ENCODE measurements at places on chromosomes 2 and 18.

GRCh38 chr2:215841175-215841816, 172.1 kb downstream of the MREG start:
- no peak for DNase-seq

DNA sequence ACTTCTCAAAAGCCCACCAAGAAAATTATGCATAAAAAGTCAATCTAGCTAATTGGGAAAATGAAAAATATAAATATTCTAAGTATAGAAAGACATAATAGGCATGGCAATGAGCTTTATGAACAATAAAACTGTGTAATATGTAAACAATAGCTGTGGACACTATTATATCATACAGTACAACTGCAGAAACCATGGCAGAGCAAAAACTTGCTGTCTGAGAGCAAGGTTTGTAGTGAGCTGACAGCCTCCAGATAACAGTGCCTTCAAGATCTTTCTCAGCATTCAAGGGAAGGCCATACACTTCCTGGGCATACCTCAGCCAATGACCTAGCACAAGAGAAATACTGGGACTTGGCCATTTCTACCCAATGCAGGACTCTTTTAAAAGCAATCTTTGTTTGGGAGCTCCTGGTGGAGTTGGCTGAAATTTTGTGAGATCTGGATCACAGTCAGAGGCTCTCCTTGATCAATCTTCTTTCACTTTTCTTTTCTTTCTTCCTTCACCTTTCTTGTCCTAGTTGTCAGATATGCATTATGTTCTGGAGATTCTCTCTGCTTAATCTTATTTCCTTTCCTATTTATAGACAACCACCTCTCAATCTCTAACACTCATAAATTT, 427.2 kb upstream of the UBE2E3 start:
- no peak for DNase-seq

DNA sequence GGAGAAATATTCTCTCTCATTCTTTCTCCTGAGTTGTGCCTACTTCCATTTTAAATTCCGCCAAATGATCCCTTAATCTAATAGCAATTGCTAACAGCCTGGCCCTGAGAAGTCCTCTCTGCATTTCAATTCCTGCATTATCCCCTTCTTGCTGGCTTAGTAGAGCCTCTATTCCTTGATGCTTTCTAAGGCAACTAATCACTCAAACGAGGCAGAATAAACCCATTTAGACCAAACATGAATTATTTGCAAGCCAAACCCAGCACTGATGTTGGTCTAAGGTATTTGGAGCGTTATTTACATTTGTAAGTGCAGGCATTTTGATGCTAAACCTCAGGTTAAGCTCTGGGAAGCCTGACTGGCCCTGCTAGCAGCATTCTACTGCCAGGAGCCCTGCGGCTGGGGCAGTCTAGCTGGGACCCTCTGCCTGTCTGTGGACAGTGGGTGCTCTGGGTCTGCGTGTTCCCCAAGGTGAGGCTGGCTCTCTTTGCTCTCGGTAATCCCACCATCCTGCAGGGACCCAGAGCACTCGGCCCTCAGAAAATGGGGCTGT, 173.1 kb upstream of the HS6ST1 start:
- no peak for DNase-seq

DNA sequence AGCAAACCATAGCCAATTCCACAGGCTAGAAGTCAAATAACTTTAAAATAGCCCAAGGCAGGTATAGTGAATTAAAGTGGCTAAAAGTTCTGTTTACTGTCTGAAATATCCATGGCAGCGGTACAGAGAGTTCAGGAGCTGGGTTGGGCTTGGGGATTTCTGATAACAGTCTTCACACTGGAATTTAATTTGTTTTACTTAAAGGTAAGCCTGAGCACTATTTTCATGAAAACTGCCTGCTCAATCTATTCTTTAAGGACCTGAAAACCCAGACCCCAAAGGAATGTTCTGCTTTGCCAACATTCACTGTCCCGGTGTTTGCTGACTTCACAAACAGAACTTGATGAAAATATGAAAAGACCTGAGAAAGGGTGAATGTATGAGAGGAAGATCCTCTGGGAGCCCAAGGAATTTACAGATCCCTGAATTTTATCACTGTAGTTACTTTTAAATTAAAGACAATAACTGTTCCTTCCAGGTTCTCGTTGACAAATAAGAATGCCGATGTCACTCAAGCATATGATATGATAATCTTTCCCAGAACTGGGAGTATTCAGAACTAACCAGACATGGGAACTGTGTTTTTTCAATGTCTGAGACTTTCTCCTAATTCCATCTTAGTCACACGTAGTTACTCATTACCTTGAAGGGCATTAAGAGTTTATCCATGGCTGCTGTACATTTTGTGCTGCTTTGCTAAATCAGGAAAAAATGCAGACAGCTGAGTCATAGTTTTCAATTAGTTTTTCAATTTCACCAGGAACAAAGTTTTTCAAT, 28.3 kb upstream of the ITGB6 start:
- DNase-seq: peak; percentile 92

DNA sequence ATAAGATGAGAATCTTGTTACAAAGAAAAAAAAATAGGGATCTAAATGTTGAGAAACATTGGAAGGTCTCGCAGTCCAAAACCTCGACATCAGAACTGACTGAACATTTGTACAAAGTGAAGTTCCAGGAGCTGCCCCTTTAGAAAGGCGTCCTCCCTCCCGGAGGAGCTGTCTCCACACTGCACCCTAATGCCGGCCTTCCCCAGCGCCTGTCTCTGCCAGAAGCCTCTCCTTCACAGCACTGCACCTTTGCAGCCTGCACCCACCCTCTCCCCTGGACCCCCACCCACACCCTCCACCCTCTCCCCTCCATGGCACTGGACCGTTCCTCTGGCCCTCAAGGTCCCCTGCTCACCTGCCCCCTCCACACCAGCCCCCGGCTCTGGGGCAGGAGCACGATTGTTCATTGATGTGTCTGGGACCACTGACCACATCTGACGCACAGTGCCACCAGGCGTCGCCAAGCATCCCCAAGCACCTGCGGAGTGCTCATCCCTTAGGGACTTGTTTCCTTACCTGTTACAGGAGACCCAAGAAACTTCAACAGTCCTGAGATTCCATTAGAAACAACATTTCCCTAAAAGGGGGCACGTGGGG, 90.3 kb upstream of the SNTG2 start:
- no peak for DNase-seq

- DNase-seq: no peak
Measured at GRCh38 chr2:136098441-136098840, 19.5 kb downstream of the CXCR4 start.

- DNase-seq: peak; percentile 45
Measured at GRCh38 chr2:27960237-27960912, 69.8 kb downstream of the BABAM2 start.

DNA sequence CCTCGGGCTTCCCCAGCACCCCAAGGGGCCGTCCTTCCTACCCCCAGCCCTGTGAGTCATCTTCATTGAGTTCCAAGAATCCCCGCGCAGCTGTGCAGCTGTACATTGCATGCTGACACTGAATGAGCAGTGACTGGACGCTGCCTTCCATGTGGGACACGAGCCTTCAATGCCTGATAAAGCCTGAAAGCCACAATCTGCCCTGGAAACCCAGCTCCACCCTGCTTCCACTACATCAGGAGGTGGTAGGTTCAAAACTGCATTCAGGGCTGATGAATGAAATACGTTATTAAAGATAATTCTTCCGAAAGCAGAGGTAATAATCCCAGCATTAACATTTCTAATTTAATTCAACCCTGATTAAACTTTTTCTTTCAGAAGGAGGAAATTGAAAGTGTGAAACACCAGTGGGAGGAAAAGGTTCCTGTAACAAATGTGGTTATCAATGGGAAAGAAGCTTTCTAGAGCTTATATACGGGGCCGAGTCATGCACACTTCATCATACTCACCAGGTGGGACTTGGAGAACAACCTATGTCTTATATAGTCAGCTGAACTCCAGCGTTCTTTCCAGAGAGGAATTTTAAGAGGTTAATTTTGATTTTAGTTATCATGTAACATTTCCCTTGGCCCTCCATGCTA, 360.1 kb downstream of the LPIN1 start:
- peak; percentile 96 for DNase-seq

- peak; percentile 65 for DNase-seq
Measured at GRCh38 chr18:34729264-34729663, 19.2 kb downstream of the DTNA start.

GRCh38 chr2:26613241-26614215, 27.6 kb downstream of the CIB4 start:
- DNase-seq: no peak

DNA sequence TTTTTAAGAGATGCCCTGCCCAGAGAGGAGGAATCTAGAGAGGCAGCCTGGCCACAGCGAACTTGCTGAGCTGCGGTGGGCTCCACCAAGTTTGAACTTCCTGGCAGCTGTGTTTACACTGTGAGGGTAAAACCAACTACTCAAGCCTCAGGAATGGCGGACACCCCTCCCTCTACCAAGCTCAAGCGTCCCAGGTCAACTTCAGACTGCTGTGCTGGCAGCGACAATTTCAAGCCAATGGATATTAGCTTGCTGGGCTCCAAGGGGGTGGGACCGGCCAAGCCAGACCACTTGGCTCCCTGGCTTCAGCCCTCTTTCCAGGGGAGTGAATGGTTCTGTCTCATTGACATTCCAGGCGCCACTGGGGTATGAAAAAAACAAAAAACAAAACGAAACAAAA, 289.4 kb downstream of the KCNS3 start:
- DNase-seq: peak; percentile 16

DNA sequence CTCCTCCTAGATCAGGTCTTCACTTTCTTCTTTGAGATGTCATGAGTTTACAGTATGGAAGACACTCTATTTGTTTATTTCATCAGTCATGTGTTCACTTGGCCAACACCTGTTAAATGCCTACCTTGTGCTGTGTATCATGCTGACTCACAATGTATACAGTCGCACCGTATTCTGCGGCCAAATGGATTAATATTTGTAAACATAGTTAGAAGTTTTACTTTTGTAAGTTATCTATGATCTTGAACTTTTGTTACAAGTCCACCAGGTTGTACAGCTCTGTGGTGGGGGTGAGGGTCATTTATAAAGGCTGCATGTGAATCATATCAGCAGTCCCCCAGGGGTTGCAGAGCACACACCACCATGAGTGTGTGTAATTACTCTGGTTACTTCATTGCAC, 408.7 kb upstream of the NRP2 start:
- peak; percentile 72 for DNase-seq

- DNase-seq: no peak
Measured at GRCh38 chr2:238657132-238658053, 190.5 kb upstream of the TWIST2 start.

DNA sequence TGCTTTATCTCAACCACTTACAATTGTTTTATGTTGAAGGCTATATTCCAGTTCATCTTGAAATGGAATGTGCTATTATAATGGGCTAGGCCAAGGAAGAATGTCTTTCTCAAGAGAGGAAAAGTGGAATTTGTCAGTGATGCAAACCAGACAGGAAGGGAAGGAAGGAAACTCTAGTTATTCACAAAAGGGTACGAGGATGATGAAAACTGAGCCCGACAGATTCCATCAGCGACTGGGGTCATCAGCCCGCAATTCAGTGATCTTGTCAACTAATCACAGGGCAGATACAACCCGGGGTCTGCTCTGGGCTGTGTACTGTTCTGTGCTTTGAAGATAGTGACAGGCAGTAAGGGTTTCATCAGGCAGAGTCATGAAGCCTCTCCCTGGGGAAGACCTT, 23.4 kb upstream of the LYPD6 start:
- no peak for DNase-seq

- DNase-seq: peak; percentile 93
Measured at GRCh38 chr2:75587954-75588587, 27.3 kb upstream of the EVA1A start.

- no peak for DNase-seq
Measured at GRCh38 chr2:196362973-196363549, 191.7 kb upstream of the STK17B start.

DNA sequence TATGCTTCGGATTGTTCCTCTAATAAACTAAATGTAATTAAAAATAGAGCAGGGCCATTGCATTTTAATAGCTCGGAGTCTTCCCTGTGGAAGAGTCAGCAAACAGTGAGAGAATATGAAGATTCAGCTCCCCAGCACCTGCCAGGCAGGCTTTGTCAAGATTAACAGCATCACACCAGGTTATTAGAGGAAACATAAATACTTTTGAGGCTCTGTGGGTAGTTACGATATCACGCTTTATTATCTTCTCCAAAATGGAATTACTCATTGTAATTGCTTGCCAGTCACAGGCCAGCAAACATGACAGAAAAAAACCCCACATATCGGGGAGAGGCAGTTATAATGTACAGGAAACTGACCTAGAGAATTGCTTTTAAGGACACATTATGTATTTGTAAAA, 303.9 kb downstream of the CPS1 start:
- no peak for DNase-seq

GRCh38 chr2:220192994-220193753, 565.7 kb downstream of the SLC4A3 start:
- DNase-seq: peak; percentile 57

DNA sequence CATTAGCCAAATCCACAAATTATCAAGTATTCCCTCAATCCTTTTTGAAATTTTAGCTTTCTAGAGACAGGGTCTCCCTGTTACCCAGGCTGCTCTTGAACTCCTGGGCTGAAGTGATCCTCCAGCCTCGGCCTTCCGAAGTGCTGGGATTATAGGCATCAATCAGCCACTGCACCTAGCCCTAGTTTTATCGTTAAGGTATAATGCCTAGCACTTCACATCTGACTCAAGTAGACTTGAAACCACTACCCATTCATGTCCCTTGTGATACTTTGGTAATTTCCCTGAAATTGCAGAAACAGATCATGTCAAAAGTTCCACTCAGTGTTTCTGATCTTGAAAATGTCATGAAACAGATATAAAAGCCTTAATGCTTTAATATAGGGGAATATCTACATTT, 26.3 kb downstream of the MEX3C start:
- no peak for DNase-seq

DNA sequence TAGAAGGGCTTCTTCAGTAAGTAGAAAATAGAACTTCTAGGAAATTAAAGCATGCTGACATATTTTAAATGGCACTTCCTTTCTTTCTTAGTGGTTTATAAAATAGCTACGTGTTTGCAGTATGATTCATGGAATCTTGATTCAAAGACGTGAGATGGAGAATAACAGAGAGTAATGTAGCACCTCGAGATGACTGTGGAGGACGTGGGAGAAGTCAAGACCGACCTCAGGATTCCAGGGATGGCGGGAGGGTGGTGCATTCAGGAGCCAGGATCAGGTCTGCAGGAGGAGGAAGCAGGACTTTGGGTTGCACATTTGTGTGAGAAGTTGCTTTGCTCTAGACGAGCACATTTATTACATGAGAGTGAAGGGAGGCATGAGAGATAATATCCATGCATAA, 56.0 kb downstream of the DCDC2C start:
- no peak for DNase-seq

DNA sequence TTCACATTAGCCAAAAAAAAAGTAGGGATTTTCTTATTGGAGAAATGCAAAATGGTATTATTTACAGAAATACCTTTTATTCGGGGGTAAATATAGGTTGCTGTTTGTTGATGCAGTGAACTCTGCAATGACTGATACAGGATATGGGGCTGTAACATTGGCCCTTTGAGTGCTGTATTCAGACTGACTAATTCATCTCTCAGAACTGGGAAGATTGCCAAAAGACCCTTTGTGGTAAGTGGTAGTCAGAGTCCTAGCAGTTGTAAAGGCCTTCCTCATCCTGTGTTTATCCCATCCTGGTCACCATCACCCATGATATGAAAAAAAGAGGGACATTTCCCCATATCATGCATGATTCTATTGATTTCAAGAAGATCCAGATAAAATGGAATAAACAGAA, 14.0 kb upstream of the DCC start:
- DNase-seq: no peak

GRCh38 chr18:57446322-57446721, 11.1 kb downstream of the ONECUT2 start:
- DNase-seq: peak; percentile 52

GRCh38 chr2:16798472-16798871, 132.8 kb upstream of the CYRIA start:
- no peak for DNase-seq

Measured in epithelial cell of esophagus (primary cell).